ENCODE measurements at places on chromosomes 2 and 18.

DNA sequence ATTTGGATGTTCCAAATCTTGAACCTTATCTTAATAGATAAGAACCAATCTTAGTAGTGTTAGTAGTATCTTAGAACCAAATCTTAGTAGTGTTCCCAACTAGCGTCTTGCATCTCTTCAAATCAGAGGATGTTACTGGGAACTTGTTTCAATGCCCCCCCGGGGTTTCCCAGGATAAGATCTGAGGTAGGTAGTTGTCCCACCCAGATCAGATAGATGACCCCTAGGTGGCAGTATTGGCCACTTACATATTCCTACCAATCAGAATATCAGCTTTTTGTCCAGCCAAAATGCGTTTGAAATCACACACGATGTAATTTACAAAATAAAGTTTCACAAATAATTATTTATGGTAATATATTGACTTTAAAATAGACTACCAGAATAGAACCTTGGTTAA, 314.8 kb downstream of the MBD2 start:
- DNase-seq = peak; percentile 19

- no peak for DNase-seq
Observed at GRCh38 chr2:455015-455705, 167.3 kb upstream of the ALKAL2 start.

- no peak for DNase-seq
Observed at GRCh38 chr2:184215745-184216144, 382.6 kb upstream of the ZNF804A start.

DNA sequence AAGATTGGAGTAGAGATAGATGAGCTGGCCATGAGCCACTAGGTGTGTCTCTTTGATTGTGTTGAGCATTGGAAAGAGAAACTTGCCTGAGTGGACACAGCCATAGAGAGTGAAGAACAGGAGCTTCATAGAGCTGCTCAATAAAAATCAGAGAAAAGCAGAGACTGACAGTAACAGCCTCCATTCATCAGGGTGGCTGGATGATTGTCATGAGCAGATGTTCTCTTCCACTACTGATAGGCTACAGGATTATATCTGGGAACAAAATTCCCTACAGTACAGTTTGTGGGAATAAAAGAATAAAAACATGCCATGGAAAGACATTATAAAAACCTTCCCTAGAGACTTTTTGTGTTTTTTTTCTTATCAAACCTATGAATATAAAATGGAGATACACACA, 404.8 kb upstream of the ACVR2A start:
- DNase-seq = no peak

DNA sequence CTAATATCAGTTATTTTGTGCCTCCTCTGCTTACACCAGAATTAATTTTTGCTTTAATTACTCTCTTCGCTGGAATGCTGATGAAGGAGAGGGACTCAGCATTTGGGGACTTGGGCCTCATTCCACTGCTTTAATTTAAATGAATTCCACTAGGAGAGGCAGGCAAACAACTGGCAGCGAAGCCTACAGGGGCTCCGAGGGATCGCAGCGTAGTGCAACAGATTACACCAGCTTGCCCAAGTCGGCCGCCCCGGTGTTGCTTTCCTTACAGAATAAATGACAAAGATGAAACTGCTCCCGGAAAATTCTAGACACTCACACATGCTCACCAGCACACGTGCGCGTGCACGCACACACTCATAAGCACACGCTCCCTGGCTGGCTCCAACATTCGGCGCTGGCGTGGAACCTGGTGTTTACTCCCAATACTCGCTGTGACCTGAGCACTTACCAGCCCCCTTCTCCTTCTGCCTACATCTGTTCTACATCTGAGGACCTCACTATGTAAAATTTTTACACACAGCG, 175.4 kb downstream of the ZNF521 start:
- DNase-seq = no peak

GRCh38 chr2:229642371-229642770, 72.0 kb downstream of the DNER start:
- DNase-seq = peak; percentile 23

GRCh38 chr2:8196316-8196715, 485.5 kb upstream of the ID2 start:
- no peak for DNase-seq

GRCh38 chr2:29596584-29596983, 324.8 kb downstream of the ALK start:
- DNase-seq = no peak

- no peak for DNase-seq
Observed at GRCh38 chr2:69307579-69308064, 79.4 kb downstream of the GFPT1 start.

DNA sequence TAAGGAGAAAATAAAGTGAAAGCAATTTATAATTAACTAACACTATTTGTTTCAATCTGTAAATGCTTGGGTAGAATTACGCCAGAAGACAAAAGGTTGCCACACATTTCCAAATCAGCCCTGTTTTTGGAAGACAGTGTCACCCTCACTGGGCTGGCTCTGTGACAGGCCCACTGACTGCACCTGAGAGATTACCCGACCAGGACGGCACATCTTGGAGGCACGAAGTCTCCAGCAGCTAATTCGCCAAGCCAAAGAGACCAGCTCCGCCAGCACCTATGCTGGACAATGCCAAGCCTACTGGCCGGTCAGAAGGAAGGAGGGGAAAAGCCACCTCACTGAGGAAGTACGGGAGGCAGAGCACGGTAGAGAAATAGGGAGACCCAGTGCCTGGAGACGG, 61.9 kb downstream of the CYB5A start:
- no peak for DNase-seq

- peak; percentile 16 for DNase-seq
Observed at GRCh38 chr2:214808981-214809750, at the start of gene BARD1. Gene BARD1, minus strand, starts transcription at chr2:214809683. Its CDS starts 114 bp downstream, at chr2:214809569.

DNA sequence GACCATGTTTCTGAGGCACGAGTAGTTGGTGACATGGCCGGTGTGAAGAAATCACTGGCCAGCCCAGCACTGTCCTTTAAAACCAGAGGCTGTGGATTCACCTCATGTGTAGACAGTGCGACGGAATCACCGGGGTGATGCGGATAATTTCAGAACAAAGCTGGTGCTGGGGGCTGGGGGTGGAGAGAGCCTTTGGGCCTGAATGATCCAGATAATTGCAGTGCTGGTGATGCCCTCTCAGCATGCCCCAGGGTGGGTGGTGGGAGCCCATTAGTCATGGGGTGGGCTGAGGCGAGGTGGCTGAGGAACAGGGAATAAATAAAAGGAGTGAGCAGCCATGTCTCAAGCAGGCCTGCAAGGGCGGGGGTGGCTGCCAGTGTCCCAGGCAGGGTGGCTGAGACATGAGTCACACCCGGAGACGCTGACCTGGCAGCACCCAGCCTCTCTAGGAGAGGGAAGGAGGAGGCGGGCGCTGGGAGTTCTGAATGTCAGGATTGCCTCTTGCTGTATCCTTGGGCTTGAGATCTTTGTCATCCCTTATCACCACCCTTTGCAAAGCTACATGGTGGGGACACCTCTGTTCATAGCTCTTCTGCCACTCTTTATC, 151.1 kb upstream of the MSH6 start:
- peak; percentile 54 for DNase-seq

GRCh38 chr2:71602581-71602980, 149.2 kb downstream of the DYSF start:
- no peak for DNase-seq

- DNase-seq = no peak
Observed at GRCh38 chr2:10109311-10109710, 13.2 kb upstream of the RRM2 start.

GRCh38 chr2:147501968-147502367, 342.9 kb upstream of the ACVR2A start:
- DNase-seq = no peak

GRCh38 chr18:49376046-49376445, 84.4 kb downstream of the DYM start:
- DNase-seq = no peak

- DNase-seq = no peak
Observed at GRCh38 chr2:127083819-127084503, 23.0 kb downstream of the BIN1 start.

- no peak for DNase-seq
Observed at GRCh38 chr2:86358957-86359356, 21.5 kb upstream of the REEP1 start.

GRCh38 chr2:222052934-222053367, 245.8 kb downstream of the PAX3 start:
- DNase-seq = peak; percentile 22

DNA sequence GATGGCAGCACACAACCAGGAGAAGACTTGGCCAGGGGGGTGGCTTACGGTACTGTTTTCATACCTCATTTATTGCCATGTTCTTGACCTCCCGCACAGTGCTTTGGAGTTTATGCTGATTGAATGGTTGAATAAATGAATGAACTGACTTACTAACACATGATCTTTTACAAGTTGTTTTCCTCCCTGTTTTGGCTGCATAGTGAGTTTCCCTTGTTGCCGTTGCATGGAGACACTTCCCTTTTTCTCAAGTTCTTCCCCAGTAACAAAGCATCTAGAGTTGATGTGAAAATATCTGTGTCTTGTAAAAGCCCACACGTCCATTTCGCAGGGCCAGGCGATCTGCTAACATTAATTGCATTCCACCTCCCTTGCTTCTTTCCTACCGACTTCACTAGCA, 35.7 kb upstream of the RAB1A start:
- no peak for DNase-seq

- no peak for DNase-seq
Observed at GRCh38 chr2:46200861-46201605, 96.2 kb upstream of the EPAS1 start.

DNA sequence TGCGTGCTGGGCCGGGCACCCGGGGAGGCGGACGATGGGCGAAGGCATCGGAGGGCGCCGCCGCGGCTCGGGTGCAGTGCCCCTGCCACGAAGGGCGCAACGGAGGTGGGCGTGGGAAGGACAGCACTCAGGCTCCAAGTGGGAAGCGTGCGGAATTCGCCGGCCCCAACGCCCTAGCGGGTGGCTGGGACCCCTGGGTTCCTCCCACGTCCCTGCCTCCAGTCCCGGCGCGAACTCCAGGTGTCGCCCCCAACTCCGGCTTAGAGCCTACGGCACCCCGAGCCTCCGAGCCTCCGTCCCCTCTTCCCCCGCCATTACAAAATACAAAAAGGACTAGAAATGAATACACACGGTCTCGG, 1.3 kb downstream of the CYP27C1 start:
- no peak for DNase-seq

DNA sequence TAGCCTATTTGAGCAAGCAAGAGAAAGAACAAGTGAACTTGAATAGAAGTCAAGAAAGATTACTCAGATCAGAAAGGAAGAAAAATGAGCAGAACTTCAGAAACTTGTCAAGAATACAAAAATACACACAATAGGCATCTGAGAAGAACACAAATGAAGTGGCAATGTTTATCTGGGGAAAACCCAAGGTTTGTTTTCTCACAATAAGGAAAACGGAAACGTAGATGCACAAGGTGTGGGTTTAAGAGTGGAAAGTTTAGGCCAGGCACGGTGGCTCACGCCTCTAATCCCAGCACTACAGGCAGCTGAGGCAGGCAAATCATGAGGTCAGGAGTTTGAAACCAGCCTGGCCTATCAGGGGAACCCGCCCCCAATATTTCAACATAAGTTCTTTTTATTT, 159.5 kb upstream of the GYPC start:
- no peak for DNase-seq

DNA sequence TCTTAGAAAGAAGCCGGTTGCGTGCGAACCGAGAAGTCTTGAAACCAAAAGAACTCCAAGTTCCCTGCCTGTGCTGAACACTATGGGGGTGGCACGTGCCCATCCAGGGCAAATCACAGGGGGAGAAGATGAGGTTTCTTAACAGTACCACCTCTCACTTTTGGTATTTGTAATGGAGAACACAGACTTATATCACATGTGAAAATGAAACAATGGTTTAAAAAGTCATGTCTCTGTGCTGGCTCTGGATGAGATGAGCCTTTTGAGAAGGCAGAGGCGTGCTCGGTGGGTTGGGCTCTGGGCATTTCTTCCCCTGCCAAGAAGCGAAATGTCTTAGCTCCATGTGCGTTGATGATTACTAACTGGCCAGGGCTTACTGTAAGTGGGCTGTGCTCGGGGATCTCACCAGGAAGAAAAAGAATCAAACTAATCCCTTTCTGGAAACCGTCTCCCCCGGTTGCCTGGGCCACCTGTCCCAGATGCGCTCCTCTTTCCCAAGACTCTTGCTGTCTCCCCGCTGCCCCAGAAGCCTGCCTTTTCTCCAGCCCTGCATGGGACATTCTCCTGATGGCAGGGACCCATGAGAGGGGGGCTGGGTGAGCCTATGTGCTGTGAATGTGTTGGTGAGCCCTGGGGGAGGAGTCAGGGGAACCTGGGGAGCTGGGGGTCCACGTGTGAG, 252.9 kb downstream of the PRKCE start:
- no peak for DNase-seq

GRCh38 chr2:149603248-149603647, 15.7 kb upstream of the MMADHC start:
- no peak for DNase-seq

DNA sequence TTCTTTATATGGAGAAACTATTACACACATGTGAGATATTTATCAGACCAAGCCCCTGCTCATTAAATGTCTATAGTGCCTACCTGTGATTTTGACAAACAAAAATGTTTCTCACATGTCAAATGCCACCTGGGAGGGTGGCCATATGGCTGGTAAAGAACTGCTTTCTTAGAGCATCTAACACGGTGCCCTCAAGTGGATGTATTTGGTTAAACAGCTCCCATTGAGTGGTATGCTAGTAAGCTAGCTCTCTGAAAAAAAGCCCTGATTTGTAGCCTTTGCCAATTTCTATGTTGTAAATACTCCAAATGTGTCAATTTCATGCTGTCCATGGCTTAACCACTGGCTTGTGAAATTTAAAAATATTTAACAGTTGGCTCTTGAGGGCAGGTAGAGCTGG, 94.6 kb downstream of the PMAIP1 start:
- peak; percentile 16 for DNase-seq

DNA sequence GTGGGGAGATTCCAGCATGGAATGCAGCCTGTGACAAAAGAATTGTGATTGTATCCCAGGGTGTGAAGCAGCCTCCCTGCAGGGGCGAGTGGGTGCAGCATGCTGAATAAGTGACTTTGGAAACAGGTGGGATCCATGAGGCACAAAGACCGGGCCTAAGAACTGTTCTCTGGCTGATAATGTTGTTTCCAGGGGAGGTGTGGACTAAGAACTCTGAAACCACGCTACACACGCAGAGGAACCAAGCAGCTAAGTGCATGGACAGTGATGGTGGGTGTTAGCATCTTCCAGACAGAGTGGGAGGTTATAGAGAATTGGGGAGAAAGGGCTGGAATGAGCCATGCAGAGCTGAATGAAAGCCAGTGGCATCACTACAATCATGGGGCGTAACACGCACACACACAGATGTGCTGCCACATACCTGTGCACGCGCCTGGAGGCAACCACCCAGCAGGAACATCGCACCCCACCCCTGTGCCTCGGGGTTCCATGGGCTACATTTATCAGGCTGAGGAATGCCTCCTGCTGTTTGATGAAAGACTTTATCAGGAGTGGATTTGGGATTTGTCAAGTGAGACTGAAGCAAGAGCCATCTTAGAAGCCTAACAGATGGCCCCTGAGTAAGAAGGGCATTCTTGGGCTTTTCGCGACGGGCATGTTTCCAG, 424.5 kb upstream of the SALL3 start:
- DNase-seq = no peak

DNA sequence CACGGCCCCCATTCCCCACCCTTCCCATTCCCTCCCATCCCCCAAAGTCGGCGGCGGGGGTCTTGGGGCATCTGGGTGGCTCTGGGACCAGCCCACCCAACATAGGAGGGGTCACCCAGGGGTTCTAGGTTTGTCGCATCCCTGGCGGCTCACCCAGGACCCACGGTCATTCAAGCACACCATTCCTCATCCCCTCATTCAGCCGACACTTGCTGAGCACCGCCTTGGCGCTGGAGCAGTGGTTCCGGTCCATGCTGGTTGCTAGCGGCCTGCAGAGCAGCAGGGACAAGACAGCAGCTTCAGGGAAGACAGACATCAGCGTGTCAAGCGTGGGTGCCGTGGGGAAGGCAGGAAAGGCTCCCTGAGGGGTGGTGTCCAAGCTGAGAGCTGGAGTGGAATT, 50.5 kb upstream of the OTOS start:
- DNase-seq = no peak

All from HCT116 (cell line).